ENCODE measurements at places on chromosomes 6 and 20. TPM values are rescaled to one million over a fixed set of nuclear protein-coding genes. Genes with fewer than 3 reads are reported as not detected.

The SAMD3 gene
- total RNA-seq = 27.5 TPM

The ARMH2 gene
- 2.7 TPM for total RNA-seq

The ENPP4 gene
- 6.3 TPM for total RNA-seq

The LY6G6C gene
- not detected for total RNA-seq

The RIMS1 gene
- total RNA-seq = not detected

The TMEM170B gene
- 2.1 TPM for total RNA-seq

The MRAP2 gene
- total RNA-seq = not detected

The FAM209B gene
- 2.9 TPM for total RNA-seq

The CASS4 gene
- total RNA-seq = 9.7 TPM

GRCh38 chr6:13943943-13944342, 19.2 kb downstream of the RNF182 start:
- H3K4me1 ChIP-seq = no peaks in the 10 kb centered on the region
- H3K36me3 ChIP-seq = no peaks in the 10 kb centered on the region
- no peaks in the 10 kb centered on the region for H3K27me3 ChIP-seq
- no peak overlapping the region for H3K4me3 ChIP-seq
- no peak for DNase-seq

DNA sequence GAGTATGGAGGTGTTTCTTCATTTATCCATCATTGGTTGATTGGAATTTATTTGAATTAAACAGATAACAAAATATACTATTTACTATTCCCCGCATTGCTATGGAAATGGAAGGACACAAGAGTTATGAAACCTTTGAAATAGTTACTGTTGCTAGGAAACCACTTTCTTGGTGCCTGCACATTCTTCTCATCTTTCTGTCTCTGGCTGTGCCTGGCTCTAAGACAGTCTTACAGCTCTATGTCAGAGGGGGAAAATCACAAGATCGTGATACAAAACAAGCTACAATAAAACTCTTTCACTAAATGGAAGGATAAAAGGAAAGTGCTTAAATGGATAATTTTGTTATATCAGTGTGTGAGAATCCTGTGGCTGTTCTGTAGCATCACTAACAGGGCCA, 453.0 kb downstream of the LMBRD1 start:
- H3K36me3 ChIP-seq = no peaks in the 10 kb centered on the region
- H3K27ac ChIP-seq = no peak overlapping the region
- H3K4me3 ChIP-seq = no peak overlapping the region

DNA sequence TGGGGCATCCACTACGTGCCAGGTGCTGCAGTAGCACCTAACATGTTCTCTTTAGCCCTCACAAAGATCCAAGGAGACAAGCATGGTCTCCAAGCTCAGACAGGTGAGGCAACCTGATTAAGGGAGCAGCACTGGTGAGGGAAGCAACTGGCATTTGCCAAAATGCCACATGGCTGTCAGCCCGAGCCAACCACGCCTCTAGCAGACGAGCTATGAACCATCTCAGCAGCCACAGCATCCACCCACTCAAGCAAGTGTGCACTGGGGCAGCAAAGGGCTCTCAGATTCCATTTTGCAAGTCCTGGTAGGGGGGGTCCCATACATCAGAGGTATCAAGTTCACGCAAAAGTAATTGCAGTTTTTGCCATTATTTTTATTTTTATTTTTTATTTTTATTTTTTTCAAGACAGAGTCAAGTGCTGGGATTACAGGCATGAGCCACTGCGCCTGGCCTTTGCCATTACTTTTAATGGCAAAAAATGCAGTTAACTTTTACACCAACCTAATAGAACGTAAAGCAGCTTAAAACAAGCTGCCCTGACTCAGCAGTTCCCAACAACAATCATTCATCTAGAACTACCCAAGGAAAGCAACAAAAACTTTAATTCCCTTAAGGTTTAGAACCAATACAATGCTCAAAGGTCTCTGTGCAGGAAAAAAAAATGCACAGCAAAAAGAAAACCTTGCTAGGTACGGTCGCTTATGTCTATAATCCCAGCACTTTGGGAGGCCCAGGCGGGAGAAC, 36.3 kb upstream of the SPDEF start:
- no peaks in the 10 kb centered on the region for H3K4me1 ChIP-seq
- no peak for DNase-seq
- no peak overlapping the region for H3K27ac ChIP-seq
- no peak overlapping the region for H3K4me3 ChIP-seq
- no peaks in the 10 kb centered on the region for H3K27me3 ChIP-seq

DNA sequence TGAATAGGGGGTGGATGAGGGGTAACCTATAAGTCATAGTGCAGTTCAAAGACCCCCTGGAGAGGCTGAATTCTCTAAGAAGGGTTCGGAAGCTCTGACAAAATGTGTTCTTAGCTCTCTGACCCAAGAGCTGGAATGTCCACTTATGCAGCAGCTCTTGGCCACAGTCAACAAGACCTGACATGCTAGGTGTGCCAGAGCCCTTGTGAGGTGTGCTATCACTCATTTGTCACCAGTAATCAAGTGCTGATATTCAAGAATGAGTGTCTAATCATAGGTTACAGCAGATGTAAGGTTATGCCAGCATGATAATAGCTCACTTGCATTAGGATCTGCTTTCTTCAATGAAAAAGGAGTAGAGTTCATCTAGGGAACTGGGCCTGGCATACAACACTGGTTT, 28.1 kb downstream of the TOMM6 start:
- H3K27me3 ChIP-seq = no peaks in the 10 kb centered on the region
- peaks cover 6% of the 10 kb centered on the region for H3K4me1 ChIP-seq
- DNase-seq = no peak
- H3K36me3 ChIP-seq = no peaks in the 10 kb centered on the region

DNA sequence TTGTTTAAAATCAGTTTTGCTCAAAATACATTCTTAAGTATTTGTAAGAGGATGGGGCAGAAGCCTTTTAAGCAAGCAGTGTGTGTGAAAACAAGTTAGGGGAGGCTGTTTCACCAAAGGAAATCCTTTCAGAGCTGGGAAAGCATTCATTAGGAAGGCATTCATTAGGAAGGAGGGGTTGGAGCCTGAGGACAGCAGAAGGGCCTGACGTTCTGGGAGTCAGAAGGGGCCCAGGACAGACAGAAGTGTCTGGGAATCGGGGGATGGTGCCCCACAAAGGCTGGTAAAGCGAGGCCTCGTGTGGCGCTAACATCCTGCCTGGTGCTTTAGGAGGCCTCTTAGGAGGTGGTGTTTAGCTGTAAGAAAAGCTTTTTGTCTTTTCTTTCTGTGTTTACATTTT, 80.6 kb upstream of the NXT1 start:
- peaks cover 21% of the 10 kb centered on the region for H3K27me3 ChIP-seq
- no peak for DNase-seq
- no peak overlapping the region for H3K4me3 ChIP-seq

- DNase-seq = no peak
- no peaks in the 10 kb centered on the region for H3K4me1 ChIP-seq
- H3K4me3 ChIP-seq = no peak overlapping the region
- H3K27ac ChIP-seq = no peak overlapping the region
- H3K36me3 ChIP-seq = no peaks in the 10 kb centered on the region
These were observed 299.1 kb downstream of the EPHA7 start for GRCh38 chr6:93120154-93120742.

- no peaks in the 10 kb centered on the region for H3K36me3 ChIP-seq
- H3K27ac ChIP-seq = no peak overlapping the region
- no peaks in the 10 kb centered on the region for H3K4me1 ChIP-seq
- H3K27me3 ChIP-seq = no peaks in the 10 kb centered on the region
These were observed 18.3 kb upstream of the ASF1A start for GRCh38 chr6:118875672-118876071.

DNA sequence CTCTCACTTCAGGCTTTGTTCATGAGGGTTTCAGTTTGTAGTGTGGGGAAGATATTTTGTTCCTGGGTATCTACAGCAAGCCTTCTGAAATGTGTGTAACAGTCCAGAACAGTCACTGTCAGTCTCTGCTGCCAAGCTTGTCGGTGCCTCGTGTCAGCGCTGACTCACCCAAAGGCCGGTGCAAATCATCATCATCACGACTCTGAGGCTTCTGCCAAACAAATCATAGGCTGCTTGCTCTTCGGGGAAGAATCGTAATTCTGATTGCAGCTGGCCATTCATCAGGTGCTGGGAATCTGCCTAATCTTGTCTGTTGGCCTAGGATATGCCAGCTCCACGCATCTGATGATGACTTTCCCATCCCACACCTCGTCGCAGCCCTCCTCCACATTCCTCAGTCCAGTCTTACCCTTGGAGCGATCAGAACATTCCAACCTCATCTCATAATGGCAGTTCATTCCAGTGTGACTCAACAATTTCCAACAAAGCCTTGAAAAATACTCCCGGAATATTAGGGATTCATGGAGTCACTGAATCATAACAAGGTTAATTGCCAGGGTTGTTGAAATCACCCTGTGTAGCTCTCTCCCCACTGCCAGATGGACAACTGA, 40.9 kb downstream of the ALDH8A1 start:
- H3K27ac ChIP-seq = no peak overlapping the region
- no peaks in the 10 kb centered on the region for H3K36me3 ChIP-seq
- no peaks in the 10 kb centered on the region for H3K27me3 ChIP-seq

DNA sequence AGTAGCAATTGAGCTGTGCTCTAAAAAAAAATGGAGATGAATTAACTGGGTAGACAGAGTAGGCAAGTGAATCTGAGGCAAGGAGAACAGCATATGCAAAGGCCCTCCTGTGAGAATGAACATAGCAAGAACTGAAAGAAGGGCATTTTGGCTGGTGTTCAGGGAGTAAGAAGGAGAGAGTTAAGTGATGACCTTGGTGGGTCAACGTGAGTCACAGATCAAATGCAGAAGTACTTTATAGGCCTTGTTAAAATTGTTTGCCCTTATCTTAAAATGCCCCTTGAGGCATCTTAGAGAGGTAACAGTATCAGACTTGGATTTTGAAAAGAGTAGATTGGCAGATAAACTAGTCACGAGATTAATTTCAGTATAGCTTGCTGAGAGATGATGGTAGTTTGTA, 24.5 kb downstream of the NDUFAF5 start:
- no peaks in the 10 kb centered on the region for H3K27me3 ChIP-seq
- H3K36me3 ChIP-seq = peaks cover 67% of the 10 kb centered on the region
- H3K4me1 ChIP-seq = no peaks in the 10 kb centered on the region

DNA sequence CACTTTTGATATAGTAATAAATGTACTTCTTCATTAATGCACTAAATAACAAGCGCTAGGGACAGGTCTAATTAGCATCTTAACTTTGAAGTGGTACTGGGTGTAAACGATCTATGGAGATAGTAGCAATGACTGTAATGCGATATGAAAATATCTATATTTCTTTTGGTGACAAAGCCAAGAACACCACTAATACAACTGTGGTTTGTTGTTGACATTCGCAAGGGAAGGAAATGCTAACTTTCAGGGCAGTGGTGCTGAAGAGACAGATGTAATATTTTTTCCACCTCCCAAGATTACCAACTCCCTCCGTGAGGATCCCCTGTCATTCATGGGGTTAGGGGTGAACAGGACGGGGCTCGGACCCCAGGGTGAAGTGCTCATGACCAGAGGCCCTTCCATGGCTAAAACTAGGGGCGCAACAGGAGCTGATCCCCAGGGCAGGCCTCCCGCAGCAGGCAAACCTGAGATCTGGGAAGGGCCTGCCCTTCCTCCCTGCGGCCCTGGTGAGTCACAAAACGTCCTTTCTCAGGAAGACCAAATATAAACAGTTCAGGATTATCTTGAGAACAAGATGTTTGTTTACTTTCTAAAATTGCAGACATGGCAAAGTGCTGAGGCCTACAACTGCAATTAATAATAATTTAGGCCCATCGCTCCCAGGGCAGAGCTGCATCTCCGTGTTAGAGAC, 65.0 kb upstream of the TOX2 start:
- no peak overlapping the region for H3K27ac ChIP-seq
- H3K36me3 ChIP-seq = no peaks in the 10 kb centered on the region
- H3K4me1 ChIP-seq = peaks cover 4% of the 10 kb centered on the region
- DNase-seq = no peak
- H3K4me3 ChIP-seq = no peak overlapping the region
